ENCODE measurements at places on chromosomes 13 and 19.

- H3K4me1 ChIP-seq, result no peaks in the 10 kb centered on the region
- H3K4me3 ChIP-seq, result no peak overlapping the region
- no peak for DNase-seq
Measured at GRCh38 chr19:1566392-1567115, 1.6 kb downstream of the MEX3D start.

- H3K4me1 ChIP-seq, result no peaks in the 10 kb centered on the region
- DNase-seq, result no peak
- no peaks in the 10 kb centered on the region for H3K27me3 ChIP-seq
- peaks cover 49% of the 10 kb centered on the region for H3K36me3 ChIP-seq
Measured at GRCh38 chr19:4429771-4430171, 27.3 kb downstream of the CHAF1A start.

GRCh38 chr13:22276616-22277015, 605.7 kb downstream of the FGF9 start:
- no peak overlapping the region for H3K27ac ChIP-seq
- no peak for DNase-seq
- H3K36me3 ChIP-seq, result no peaks in the 10 kb centered on the region
- no peak overlapping the region for H3K4me3 ChIP-seq

DNA sequence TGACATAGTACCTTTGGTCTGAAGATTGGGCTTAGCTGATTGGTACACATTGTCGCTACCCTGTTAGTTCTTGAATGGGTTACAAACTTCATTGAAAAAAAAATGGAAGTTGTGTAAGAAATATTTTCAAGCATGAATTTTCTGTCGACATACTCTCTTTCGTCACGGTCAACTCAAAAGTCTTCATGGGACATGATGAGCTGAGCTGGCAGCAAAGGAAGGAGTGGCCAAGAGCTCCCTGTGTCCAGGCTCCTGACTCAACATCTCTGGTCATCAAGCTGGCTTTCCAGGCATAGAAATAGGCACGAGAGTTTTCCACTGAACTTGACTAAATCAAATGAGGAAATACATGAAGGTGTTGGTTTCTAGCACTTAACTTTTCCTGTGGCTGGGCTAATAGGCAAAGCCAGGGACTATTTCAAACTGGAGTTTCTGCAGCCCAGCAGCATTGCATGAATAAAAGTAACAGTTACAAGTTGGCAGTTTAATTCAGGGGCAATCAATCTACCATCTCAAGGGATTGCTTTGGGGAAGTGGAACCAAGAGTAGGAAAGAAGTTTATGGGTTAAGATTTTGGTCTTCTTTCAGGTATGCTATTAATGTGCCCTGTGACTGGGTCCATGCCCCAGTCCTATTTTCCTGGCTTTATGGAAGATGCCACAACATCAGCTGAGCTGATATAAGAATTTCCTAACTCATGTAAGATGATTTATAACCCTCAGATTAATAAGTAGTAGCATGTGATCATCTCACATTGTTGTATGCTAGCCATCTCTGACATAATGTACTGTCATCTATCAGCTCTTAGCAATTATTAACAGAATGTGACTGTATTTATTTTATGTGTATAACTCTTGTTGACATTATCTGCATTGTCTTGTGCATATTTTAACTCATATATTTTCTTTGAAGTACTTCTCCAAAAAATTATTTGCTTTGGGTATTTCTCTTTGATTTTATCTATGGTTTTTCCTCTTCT, 385.8 kb downstream of the DLEU7 start:
- no peak overlapping the region for H3K27ac ChIP-seq
- DNase-seq, result no peak
- no peaks in the 10 kb centered on the region for H3K36me3 ChIP-seq
- no peak overlapping the region for H3K4me3 ChIP-seq
- H3K4me1 ChIP-seq, result peaks cover 3% of the 10 kb centered on the region

DNA sequence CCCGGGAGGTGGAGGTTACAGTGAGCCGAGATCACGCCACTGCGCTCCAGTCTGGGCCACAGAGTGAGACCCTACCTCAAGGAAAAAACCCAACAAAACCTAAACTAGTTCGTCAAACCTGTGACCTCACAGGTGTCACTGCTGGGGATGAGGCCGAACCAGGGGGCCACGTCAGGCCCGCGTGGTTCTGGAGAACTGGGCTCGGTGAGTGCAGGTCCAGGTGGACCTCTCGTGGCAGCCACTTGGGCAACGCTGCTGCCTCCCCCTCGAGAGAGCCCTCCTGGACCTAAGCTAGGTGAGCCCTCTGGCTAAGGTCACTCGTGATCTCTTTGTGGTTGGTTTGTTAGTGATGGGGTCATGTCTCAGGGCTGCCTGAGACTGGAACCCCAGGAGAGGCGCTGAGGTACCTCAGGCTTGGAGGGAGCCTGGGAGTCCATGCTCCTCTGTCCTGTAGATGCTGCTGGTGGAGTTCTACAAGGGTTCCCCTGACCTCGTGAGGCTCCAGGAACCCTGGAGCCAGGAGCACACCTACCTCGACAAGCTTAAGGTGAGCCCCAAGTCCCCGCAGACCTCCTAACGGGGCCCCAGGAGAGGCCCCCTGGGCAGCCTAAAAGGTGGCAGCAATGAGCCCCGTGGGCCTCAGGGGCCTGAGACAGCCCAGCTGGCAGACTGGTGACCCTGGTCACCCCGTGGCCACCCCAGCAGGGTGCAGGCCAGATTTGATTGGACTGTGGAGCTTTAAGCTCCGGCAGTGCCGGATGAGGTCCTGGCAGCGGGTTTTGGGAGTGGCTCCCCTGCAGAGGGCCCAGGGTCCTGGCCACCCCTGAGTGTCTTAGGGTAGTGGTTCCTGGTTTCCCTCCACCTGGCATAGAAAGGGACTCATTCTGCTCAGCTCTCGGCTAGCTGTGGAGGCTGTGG, 15.6 kb downstream of the MPND start:
- peaks cover 1% of the 10 kb centered on the region for H3K36me3 ChIP-seq
- DNase-seq, result no peak
- no peak overlapping the region for H3K4me3 ChIP-seq
- H3K27me3 ChIP-seq, result no peaks in the 10 kb centered on the region
- H3K4me1 ChIP-seq, result no peaks in the 10 kb centered on the region

- H3K27ac ChIP-seq, result no peak overlapping the region
- DNase-seq, result no peak
- H3K4me1 ChIP-seq, result peaks cover 32% of the 10 kb centered on the region
- H3K36me3 ChIP-seq, result peaks cover 5% of the 10 kb centered on the region
Measured at GRCh38 chr19:10976131-10976892, 15.5 kb downstream of the SMARCA4 start.

DNA sequence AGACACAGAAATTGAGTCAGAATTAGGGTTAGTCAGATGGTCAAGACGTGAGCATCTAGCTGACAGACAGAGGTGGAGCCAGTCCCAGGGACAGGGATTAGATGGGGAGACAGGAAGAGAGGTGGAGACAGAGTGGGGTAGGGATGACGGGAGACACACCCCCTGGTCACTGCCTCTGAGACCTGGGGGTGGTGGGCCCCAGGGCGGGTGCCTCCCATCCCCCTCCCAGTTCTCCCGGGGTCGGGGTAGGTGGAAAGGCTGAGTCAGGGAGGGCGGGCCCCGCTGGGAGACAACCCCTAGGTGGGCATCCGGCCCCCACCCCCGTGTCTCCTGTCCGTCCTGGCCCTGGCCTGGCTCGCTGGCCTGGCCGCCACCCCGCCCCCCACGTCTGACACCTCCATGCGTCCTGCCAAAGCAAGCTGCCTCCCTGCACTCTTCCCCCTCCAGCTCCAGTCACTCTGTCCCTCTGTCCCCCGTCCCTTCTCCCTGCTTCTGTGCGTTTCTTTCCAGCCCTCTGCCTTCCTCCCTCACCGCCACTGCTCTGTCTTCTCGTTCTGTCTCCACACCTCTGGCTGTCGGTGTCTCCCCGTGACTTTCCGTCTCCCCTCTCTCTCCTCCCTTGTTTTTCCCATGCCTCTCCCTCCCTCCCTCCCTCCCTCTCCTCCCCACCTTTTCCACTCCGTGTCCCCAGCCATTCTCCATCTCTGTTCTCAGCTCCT, 15.1 kb downstream of the CCDC97 start:
- no peaks in the 10 kb centered on the region for H3K27me3 ChIP-seq
- peak overlapping the region; percentile 72 for H3K27ac ChIP-seq
- peaks cover 33% of the 10 kb centered on the region for H3K36me3 ChIP-seq
- no peak for DNase-seq

DNA sequence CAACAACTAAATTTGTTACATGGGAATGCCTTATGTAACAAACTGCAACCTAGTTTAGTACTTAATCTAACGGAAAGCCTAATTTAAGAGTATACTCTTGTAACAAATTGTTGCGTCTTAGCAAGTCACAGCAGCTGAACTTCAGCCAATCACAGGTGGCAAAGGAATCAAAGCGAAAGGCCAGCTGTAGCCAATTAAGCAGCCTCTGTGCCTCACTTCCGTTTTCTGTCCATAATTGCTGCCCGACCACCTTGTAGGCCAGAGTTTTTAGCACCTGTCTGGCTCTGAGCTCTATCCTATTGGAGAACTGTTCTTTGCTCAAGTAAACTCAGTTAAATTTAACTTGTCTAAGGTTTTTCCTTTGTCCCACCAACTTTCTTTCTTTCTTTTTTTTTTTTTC, 18.1 kb upstream of the HSPH1 start:
- H3K4me3 ChIP-seq, result no peak overlapping the region
- no peaks in the 10 kb centered on the region for H3K36me3 ChIP-seq
- peaks cover 5% of the 10 kb centered on the region for H3K4me1 ChIP-seq
- no peak for DNase-seq

- H3K36me3 ChIP-seq, result no peaks in the 10 kb centered on the region
- peaks cover 7% of the 10 kb centered on the region for H3K4me1 ChIP-seq
- no peak overlapping the region for H3K4me3 ChIP-seq
- no peaks in the 10 kb centered on the region for H3K27me3 ChIP-seq
Measured at GRCh38 chr19:48292798-48293197, 22.9 kb downstream of the ZNF114 start.

- H3K4me1 ChIP-seq, result no peaks in the 10 kb centered on the region
- DNase-seq, result no peak
- no peaks in the 10 kb centered on the region for H3K36me3 ChIP-seq
- no peaks in the 10 kb centered on the region for H3K27me3 ChIP-seq
- no peak overlapping the region for H3K4me3 ChIP-seq
Measured at GRCh38 chr19:3944018-3944721, 11.3 kb downstream of the NMRK2 start.

GRCh38 chr19:51916167-51916566, 11.1 kb upstream of the ZNF613 start:
- no peak overlapping the region for H3K4me3 ChIP-seq
- no peak overlapping the region for H3K27ac ChIP-seq
- H3K4me1 ChIP-seq, result no peaks in the 10 kb centered on the region
- no peaks in the 10 kb centered on the region for H3K27me3 ChIP-seq

GRCh38 chr19:44807162-44807561, 1.7 kb upstream of the BCAM start:
- H3K4me3 ChIP-seq, result no peak overlapping the region
- no peak for DNase-seq
- H3K4me1 ChIP-seq, result peaks cover 4% of the 10 kb centered on the region
- peaks cover 42% of the 10 kb centered on the region for H3K27me3 ChIP-seq
- H3K27ac ChIP-seq, result no peak overlapping the region
- H3K36me3 ChIP-seq, result no peaks in the 10 kb centered on the region

DNA sequence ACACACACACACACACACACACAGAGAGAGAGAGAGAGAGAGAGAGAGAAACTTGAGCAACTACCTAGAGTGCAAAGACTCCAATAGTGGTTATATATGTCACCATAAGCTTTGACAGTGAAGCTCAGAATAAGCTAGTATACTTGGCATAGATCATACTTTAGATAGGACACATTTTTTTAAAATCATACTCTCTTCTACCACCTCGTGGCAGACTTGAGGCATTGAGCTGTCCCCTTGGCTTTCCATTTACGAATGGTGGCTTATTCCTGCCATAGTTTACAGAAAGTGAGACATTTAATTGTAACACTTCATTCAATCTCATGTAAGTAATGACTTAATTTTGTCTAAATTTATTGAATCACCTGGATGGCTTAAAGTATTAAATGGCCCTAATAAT, 108.2 kb downstream of the EDNRB start:
- no peak overlapping the region for H3K4me3 ChIP-seq
- DNase-seq, result no peak
- H3K36me3 ChIP-seq, result no peaks in the 10 kb centered on the region
- H3K27me3 ChIP-seq, result peaks cover 5% of the 10 kb centered on the region
- no peaks in the 10 kb centered on the region for H3K4me1 ChIP-seq

DNA sequence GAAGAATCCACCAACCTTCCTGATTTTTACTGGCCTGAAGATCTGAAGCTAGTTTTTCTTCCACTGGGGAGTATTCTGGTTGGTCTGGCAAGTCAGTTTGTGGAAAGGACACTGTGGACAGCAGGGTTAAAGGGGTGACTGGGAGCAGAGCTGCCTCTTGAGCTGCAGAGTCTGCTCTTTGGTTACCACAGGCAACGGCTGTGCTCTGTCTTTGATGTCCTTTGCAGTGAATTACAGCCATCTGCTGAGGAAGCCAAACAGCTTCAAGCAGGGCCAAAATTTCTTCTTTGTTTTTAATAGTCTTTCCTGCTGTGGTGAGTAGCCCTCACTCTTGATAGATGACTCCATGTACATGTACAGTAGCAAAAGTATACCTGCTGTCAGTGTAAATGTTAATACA, 75.7 kb downstream of the ZNF100 start:
- H3K27me3 ChIP-seq, result no peaks in the 10 kb centered on the region
- no peak for DNase-seq
- no peaks in the 10 kb centered on the region for H3K36me3 ChIP-seq
- no peaks in the 10 kb centered on the region for H3K4me1 ChIP-seq
- no peak overlapping the region for H3K4me3 ChIP-seq
- no peak overlapping the region for H3K27ac ChIP-seq

DNA sequence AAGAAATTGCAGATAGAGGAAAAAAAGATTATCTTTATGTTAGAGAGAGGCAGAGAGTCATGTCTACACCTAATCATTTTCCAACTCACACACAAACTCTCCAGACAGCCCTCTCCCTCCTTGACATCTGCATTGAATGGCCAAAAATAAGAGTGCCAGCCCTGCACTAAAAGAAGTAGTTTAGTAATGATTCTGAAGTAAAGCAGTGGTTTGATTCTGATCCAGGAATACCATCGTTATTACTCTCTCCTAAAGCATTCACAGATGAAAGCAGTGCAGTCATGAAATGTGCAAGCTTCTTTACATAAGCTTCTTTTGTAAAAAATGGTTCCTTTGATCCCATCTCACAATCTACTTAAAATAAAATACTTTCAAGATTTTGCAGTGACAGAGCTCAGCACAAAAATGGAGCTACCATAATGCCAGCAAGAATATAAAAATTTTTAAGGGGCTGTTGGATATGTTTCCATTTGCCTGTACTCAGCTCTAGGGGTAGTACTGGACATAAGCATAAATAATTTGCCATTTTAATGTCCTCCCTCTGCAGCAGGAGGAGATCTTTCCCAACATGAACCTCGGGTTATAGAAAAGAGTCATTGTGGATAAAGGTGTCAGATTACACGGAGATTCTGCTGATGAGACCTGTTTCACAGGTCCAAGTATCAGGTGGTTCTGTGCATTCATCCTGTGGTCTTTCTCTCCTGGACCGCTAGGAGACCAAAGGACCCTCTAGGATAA, 406.3 kb downstream of the DCT start:
- H3K4me1 ChIP-seq, result no peaks in the 10 kb centered on the region
- H3K36me3 ChIP-seq, result no peaks in the 10 kb centered on the region
- DNase-seq, result no peak
- H3K4me3 ChIP-seq, result no peak overlapping the region

- no peaks in the 10 kb centered on the region for H3K36me3 ChIP-seq
- no peaks in the 10 kb centered on the region for H3K27me3 ChIP-seq
- H3K4me1 ChIP-seq, result no peaks in the 10 kb centered on the region
- H3K4me3 ChIP-seq, result no peak overlapping the region
- no peak for DNase-seq
Measured at GRCh38 chr13:66774046-66774445, 456.1 kb downstream of the PCDH9 start.

GRCh38 chr13:26255115-26255514, 1.2 kb downstream of the CDK8 start:
- H3K27ac ChIP-seq, result peak overlapping the region; percentile 73
- H3K4me3 ChIP-seq, result peak overlapping the region; percentile 88
- H3K36me3 ChIP-seq, result no peaks in the 10 kb centered on the region
- H3K27me3 ChIP-seq, result no peaks in the 10 kb centered on the region

Measured in activated naive CD8-positive, alpha-beta T cell treated with anti-CD3 and anti-CD28 coated beads for 36 hours (primary cell).